CD4-positive, CD25-positive, alpha-beta regulatory T cell (primary cell): ENCODE measurements at places on chromosomes 4 and X. TPM values are rescaled to one million over a fixed set of nuclear protein-coding genes. Genes with fewer than 3 reads are reported as not detected.

GRCh38 chr4:138941037-138941436, 74.5 kb upstream of the NOCT start:
- DNase-seq, result no peak

DNA sequence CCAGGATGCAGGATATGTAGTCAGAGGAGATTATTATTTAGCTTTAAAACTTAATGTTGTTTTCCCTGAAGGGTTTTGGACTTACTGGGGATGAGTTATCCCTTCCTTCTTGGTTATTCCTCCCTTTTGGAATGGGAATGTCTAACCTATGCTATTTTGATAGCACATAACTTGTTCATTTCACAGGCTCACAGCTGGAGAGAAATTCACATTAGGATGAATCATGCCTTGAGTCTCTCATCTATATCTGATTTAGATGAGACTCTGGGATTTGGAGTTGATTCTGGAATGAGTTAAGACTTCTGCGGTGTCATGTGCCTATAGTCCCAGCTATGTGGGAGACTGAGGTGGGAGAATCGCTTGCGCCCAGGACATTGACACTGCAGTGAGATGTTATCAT, 81.1 kb downstream of the ATP11C start:
- no peak for DNase-seq

DNA sequence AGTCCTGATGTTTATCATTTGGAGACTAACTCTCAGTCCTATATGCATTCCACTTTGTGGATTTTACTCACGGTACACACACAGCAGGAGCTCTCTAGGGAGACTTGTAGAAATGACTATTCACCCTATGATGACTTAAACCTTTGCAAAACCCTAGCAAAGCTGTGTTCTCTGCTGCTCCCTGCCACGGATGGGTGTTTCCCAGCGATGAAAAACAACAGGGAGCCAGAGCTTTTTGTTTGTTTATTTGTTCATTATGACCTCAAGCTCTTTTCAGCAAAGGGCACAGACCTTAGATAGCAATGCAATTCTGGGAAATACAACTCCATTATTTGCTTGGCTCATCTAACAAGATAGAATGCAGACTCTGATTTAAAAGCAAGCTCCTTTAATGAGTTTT, 156.6 kb downstream of the GRIA3 start:
- DNase-seq, result no peak

- peak; percentile 16 for DNase-seq
These were observed 27.2 kb downstream of the BST1 start for GRCh38 chr4:15729910-15730533.

- DNase-seq, result peak; percentile 20
These were observed 40.5 kb upstream of the OGT start for GRCh38 chrX:71492231-71493065.

DNA sequence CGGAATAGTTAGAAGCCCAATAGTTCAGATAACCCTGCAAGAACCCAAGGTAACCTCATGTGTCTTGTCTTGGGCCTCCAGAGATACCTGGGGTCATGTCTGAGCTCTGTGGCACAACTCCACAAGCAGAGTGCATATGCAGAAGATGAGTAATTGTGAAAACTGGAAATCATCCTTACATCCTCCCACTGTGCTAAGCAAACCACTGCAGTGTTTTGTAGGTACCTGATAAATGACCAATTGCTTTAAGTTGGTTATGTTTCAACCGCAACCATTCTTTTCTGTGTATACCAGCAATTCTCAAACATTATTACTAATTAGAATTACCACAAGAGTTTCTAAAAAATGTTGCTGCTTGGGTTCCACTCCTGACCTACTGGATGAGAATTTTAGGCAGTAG, 73.2 kb downstream of the CBLL2 start:
- no peak for DNase-seq

DNA sequence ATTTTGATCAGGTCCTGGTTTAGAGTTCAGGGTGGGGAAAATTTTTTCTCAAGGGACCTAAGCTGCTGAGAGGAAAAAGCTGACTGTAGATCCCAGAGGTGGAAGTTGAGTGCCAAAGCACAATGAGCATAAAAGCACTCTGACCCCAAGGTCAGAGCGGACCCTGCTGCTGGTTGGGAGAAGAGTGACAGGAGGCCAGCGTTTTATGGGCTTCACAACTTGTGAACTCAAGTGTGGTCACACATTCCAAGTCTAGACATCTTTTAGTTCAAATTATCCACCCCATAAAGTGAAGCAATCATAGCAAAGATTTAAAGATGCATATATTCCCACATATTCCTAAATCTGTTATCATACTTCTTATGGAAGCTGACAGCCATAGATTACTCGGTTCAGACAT, 220.3 kb downstream of the CHIC2 start:
- DNase-seq, result no peak

GRCh38 chrX:77640702-77641101, 145.3 kb downstream of the ATRX start:
- DNase-seq, result no peak

- peak; percentile 73 for DNase-seq
These were observed 4.2 kb upstream of the TMSB4X start for GRCh38 chrX:12970691-12971202.

GRCh38 chr4:111671756-111672155, 473.5 kb upstream of the FAM241A start:
- DNase-seq, result no peak

The LONRF3 gene
- 1.6 TPM for polyA plus RNA-seq

The SPARCL1 gene
- not detected for polyA plus RNA-seq

The MAPK10 gene
- polyA plus RNA-seq, result not detected

The RHOXF1 gene
- 1.8 TPM for polyA plus RNA-seq

The DCLK2 gene
- not detected for polyA plus RNA-seq
